NCI-H345 (cell line): ENCODE measurements at places on chromosomes 12 and 14.
A peak's percentile ranks its signal among the peaks of the same experiment; 100 is the strongest.

- peak; percentile 84 for DNase-seq
Measured at GRCh38 chr12:62799126-62799736, 135.7 kb downstream of the PPM1H start.

GRCh38 chr12:123512838-123513665 is 20.5 kb downstream of the RILPL1 start:
- DNase-seq: no peak

DNA sequence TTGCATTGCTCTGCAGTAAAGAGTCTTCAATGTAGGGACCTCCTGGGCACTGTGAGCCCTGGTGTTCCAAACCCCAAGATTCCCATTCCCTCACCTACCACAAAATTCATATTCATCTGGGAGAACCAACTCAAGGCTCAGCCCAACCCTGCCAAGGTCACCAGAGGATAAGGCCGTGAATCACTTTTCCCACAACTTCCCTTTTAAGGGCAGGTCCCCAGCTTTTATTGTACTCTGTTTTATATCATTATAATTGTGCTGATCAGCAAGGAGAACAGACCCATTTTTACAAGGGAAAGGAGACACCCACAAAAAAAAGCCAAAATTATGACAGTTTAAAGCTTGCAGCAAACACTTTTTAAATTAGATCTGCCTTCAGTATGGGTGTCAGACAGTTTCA is 363.0 kb upstream of the FKBP4 start:
- no peak for DNase-seq

DNA sequence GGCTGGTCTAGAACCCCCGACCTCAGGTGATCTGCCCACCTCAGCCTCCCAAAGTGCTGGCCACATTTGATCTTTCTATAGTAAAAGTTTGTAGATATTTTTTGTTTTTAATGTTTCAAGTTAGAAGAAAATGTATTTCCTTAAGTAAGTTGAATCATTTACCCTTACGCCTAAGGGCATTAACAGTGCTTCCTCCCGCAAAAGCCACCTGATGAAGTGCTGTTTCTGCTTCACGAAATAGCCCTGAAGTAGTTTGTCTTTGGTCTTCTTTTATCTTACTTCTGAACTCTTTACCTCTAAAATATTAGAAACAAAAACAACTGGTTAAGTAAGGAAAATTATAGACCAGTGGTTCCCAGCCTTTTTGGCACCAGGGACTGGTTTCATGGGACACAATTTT is 22.7 kb downstream of the PAWR start:
- no peak for DNase-seq

- DNase-seq: no peak
Measured at GRCh38 chr14:99667821-99668220, 16.3 kb upstream of the CYP46A1 start.

- no peak for DNase-seq
Measured at GRCh38 chr14:94164685-94165431, 9.3 kb upstream of the PPP4R4 start.

GRCh38 chr12:47079981-47080724 is 394 bp upstream of the AMIGO2 start:
- peak; percentile 35 for DNase-seq

- DNase-seq: no peak
Measured at GRCh38 chr14:36807727-36808126, 146.1 kb downstream of the PAX9 start.

GRCh38 chr12:26003065-26003464 is 44.6 kb downstream of the RASSF8 start:
- DNase-seq: no peak

GRCh38 chr12:111643427-111643826 is 42.3 kb downstream of the BRAP start:
- DNase-seq: no peak

- DNase-seq: no peak
Measured at GRCh38 chr12:115584156-115584555, 693.3 kb downstream of the MED13L start.

GRCh38 chr14:23183479-23183878 is at the start of gene SLC7A8:
TSS of gene SLC7A8 (minus strand) at chr14:23183660. CDS start at chr14:23182914, 746 bp downstream.
- DNase-seq: peak; percentile 66

DNA sequence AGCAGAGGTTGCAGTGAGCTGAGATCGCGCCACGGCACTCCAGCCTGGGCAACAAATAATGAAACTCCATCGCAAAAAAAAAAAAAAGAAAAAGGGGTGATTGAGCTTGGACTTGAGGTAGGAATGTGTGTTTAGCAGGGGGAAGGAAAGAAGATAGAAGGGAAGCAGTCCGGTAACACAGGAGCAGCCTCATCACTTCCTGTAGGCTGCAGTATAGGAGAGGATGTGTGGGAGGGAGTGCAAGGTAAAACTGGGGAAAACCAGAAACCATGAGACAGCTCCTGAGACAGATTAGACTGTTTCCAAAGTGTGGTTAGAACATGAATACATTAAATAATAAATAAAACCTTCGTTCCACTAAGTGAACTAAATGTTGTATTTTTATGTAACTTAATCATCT is 49.2 kb downstream of the FGD4 start:
- DNase-seq: no peak

DNA sequence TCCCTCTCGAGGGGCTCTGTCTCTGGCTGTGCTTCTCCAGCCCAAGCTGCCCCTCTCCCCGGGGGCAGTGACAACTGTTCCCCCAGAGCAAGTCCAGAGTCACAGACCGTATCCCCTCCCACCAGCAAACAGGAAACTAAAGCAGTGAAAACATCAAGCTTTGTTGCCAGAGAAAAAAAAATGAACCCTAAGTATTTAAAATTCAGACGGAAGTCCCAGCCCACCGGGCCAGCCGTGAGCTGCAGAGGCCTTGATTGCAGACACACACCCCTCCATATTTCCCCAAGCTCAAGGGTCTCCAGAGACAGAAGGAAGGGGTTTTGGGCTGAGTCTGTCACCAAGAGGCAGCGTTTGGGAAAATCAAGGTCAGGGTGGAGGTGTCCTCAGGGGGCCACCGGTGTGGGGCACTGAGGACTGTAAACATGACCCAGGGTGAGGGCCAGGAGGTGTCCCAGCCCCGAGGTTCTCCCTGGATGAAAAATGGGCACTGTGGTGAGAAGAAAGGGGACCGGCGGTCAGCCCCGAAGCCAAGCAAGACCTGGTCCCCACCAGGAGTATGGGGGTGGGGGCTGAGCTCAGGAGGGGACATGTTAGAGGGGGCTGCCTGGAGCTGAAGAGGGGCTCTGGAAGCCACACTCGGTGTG is 7.7 kb downstream of the PHETA1 start:
- DNase-seq: no peak

GRCh38 chr12:15256761-15257160 is 35.5 kb upstream of the RERG start:
- DNase-seq: no peak

- DNase-seq: no peak
Measured at GRCh38 chr14:68727315-68728047, 65.4 kb downstream of the ZFP36L1 start.

DNA sequence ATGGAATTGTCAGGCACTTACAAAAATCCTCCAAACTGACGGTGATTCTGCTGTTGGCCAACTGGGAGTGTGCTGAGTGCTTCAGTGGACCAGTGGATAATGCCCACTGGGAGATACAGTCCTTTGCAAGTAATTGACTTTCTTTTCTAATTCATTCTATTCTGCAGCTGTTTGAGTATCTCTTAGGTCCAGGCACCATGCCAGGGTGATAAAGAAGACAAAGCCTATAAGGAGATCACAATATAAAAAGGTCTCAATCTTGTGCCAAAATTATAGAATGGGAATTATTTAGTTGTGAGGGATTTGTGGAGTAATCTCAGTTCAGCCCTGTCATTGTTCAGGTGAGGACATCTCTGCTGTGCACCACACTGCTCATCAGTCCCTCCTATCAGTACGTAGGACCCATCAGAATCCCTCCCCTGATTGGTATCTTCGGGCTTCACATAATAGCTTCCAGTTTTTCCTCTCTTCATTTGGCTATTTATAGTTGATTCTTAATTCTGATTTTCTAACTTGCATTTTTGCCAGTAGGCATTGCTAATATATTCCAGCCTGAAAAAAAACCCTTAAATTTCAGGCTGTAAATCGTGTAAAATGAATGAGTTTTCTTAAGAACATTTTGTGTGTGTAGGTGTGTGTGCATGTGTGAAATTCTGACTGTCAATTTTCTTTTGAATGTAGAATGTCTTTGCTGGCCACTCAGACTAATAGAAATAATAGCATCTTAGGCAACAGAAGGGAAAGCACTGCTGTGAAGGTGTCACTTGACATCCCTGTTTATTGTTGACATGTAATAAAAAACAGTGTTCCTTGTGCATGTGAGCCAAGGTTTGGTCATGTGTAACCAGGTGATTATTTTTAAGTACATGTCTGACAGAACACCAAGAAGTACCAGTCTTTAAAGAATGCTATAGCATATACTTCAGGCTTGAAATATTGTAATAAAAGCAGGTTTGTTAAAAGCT is 457.6 kb upstream of the RGS6 start:
- DNase-seq: peak; percentile 85

GRCh38 chr12:108547686-108548085 is 13.3 kb downstream of the SART3 start:
- no peak for DNase-seq

GRCh38 chr12:11652351-11653040 is 3.0 kb downstream of the ETV6 start:
- peak; percentile 17 for DNase-seq

- DNase-seq: peak; percentile 17
Measured at GRCh38 chr14:105479431-105480158, 5.0 kb downstream of the CRIP2 start.

DNA sequence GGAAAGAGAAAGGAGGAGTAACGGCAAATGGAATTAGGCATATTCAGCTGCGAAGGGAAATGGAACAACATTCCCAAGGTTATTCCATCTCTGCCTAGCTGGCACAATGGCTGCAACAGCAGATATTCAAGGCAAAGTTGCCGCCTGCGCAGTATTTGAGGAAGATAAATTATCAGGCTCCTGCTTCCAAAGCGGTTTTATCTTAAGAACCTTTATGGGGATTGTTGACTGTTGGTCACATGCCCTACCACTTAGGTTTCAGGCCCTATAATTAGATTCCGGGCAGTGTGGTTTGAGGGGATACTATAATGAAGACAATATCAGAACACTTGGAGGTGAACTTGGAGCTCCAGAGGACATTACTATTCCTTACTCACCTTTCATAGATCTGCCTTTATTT is 99.7 kb downstream of the FGD4 start:
- no peak for DNase-seq

- no peak for DNase-seq
Measured at GRCh38 chr14:106788534-106788933, 1262.2 kb downstream of the TMEM121 start.

- peak; percentile 80 for DNase-seq
Measured at GRCh38 chr12:120761519-120761934, 35.9 kb downstream of the ACADS start.

GRCh38 chr12:94273272-94273671 is 124.9 kb downstream of the PLXNC1 start:
- DNase-seq: no peak

- DNase-seq: no peak
Measured at GRCh38 chr14:25032092-25032784, 17.7 kb downstream of the STXBP6 start.

- no peak for DNase-seq
Measured at GRCh38 chr12:109739747-109740693, 26.4 kb downstream of the FAM222A start.

DNA sequence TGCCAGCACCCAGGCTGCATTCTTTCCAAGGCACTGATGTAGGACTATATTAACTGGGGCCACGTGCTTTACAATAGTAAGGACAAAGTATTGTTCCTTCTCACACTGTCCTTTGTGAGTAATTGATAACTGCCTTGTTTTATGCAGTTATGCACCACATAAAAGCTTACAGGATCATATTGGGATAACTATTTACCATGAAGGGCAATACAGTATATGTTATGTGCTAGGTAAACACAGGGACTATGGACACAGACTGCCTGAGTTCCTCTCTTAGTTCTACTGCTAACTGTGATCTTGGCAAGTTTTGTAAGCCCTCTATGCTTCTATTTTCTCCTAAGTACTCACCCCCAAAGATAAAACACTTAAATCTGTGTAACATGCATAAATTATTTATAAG is 183.7 kb downstream of the NOVA1 start:
- no peak for DNase-seq

DNA sequence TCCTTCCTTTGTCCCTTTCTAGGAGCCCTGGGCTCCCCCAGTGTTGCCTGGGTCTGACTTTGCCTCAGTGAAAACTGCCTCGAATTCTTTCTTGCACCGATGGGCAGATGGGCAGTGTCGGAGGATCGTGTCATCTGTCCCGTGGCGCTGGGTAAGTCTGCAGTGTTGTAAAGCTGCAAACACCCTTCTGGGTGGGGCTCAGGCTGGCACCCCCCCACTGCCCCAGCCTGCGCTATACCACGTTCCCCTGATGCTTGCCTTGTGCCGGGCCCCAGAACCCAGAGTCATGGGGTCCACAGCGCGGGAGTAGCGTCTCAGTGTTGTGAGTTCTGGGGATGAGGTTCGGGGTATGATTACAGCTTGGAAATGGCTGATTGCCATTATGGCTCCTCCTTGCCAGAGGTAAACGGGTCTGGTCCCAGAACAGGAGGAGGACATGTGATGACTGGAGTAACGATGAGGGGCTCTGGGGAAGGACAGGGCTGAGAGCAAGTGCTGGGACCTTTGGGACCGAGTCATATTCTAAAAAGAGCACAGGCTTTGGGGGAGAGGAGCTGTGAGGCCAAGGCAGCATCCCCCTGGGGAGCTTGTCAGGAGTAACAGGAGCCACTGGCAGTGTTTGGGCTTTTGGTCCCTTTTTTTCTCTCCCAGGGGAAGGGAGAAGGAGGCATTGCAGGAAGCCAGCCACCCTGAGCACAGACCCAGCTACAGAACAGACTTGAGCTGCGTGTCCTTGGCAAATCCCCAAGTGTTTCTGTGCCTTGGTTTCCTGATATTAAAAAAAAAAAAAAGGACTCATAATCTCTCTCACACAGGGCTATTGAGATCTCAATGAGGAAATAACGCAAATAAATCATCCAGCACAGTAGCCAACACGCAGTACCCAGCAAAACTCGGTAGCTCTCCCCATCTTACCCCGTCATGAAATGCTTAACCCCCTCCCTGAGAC is 4.3 kb downstream of the RTL1 start:
- DNase-seq: peak; percentile 64
